ENCODE measurements at places on chromosomes 2 and 18. TPM values are rescaled to one million over a fixed set of nuclear protein-coding genes. Genes with fewer than 3 reads are reported as not detected.

DNA sequence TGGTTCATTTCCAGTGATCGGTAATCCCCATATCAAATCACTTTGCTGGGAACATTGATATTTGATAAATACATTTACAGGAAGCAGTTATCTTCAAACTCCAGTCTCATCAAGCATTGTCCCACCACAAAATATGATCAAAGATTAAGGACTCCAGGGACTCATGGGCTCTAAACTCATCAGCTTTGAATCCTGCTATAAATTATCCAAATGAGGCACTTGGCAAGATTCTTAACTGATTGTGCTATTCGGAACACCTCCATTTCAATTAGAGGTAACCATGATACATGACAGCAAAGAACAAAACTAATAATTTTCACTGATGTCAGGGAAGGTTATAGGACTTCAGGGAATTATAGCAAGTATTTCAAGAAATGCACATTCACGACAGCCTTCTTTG is 1088.1 kb upstream of the PIK3C3 start:
- no peak for DNase-seq

GRCh38 chr2:121965661-121966060 is 210.2 kb downstream of the TSN start:
- DNase-seq: no peak

Gene KCNK3
- 25.6 TPM for total RNA-seq

DNA sequence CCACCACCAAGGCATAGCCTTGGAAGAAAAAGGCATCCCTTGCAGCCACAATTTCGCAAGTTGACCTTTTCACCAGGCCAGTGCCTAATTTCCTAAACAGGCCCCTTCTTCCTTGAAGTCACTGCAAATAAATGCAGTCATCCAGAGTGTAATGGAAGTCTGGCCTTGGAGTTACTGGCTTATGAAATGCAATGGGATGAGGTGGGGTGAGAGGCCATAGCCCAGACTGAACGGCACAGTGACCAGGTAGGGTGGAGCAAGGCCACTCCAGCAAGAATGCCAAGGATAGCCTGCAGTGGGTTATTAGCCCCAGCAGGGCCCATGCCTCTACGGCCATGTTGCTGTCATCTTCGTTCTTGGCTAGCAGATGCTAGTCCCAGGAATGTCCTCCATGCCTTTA is 68.4 kb downstream of the BCL11A start:
- DNase-seq: no peak

Gene AOX1
- 19.8 TPM for total RNA-seq

Gene ALPG
- total RNA-seq: not detected

GRCh38 chr18:48270929-48271328 is 138.3 kb downstream of the ZBTB7C start:
- DNase-seq: no peak

Gene TYW5
- total RNA-seq: 3.0 TPM

DNA sequence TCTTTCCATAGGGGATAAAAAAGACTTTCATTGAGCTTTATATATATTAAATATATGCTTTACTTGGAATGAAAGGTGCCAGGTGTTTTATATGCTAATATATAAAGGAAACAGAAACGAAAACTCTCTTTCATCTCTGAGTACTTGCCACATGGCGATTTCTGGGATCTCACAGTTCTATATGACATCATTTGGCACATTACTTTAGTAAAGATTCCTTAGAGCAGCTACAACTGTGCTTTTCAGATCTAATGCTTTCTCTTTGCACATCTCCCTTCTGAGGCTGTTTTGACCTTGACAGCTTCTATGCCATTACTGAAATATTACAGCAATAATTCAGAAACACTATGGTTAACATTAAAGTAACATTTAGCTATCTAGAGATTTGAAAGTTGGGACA is 1082.9 kb upstream of the CDH2 start:
- no peak for DNase-seq

- no peak for DNase-seq
Observed at GRCh38 chr2:232884549-232885263, 14.6 kb downstream of the SNORC start.

- DNase-seq: no peak
Observed at GRCh38 chr2:10469955-10470608, 22.0 kb upstream of the ODC1 start.

Gene COL3A1
- 242 TPM for total RNA-seq

DNA sequence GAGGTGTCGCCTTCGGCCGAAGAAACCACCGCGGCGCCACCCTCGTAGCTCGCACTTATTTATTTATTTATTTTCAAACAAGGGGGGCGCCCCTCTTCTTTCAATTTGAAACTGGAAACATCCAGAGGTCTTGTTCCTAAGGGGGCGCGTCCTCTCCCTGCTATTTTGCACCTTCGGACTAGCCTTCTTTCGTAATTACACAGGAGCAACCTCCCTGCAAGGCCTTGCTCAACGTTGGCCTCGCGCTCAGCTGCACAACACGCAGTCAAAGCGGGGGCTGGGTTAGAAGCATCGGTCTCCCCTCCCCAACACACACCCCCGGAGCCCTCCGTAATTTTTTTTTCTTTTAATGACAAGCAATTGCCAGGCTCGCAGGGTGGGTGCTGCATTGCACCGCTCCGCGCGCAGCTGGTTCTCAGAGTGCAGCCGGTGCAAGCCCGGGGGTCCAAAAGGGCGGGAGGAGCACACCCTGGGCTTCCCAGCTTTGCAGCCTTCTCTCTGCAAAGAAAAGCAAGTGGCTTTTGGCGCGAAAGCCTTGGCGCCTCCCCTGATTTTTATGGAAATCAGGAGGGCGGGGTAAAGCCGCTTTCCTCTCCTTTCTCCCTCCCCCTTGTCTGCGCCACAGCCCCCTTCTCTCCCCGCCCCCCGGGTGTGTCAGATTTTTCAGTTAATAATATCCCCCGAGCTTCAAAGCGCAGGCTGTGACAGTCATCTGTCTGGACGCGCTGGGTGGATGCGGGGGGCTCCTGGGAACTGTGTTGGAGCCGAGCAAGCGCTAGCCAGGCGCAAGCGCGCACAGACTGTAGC is at the start of gene MYCN:
MYCN (plus strand) TSS at position 697 of the 807 bp plus-strand sequence. CDS start 1,515 bp downstream, outside the sequence.
- peak; percentile 23 for DNase-seq

DNA sequence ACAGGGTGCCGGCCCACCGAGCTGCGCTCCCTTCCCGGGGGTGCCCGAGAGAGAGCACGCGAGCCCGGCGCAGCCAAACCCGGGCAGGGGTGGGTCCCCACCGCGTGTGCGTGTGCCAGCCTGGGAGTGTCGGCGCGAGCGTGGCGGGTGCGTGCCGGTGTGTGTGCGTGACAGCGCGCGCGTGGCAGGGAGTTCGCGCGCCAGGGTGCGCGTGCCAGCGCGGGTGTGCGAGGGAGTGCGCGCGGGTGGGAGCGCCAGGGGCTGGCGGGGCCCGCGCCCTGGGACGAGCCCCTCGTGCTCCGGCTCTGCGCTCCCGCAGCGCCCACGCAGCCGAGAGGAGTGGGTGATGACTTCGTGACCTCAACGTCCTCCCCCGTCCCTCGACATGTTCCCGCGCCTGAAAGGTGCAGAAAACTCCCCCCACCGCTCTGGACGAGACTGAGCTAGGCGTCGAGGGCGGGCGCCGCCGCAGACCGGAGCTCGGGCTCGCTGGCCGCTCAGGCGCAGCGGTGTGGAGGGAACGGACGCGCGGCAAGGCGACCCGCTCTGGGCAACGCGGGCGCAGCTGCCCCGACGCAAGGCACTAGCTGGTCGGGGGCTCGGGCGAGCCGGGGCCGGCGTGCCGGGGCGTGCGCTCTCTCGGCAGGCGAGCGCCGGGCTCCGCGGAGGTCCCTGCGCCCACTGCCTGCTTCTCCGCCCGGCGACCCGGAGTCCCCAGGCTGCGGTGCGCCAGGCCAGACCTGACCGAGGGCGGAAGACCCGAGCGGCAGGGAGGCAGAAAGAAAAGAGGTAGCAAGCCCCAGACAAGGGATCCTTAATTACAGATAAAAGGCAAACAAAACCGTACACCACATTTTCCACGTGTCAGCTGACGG is 582.8 kb downstream of the ZEB2 start:
- peak; percentile 79 for DNase-seq

Gene LYPD1
- total RNA-seq: not detected

GRCh38 chr2:190271783-190272456 is 47.7 kb downstream of the HIBCH start:
- DNase-seq: no peak

DNA sequence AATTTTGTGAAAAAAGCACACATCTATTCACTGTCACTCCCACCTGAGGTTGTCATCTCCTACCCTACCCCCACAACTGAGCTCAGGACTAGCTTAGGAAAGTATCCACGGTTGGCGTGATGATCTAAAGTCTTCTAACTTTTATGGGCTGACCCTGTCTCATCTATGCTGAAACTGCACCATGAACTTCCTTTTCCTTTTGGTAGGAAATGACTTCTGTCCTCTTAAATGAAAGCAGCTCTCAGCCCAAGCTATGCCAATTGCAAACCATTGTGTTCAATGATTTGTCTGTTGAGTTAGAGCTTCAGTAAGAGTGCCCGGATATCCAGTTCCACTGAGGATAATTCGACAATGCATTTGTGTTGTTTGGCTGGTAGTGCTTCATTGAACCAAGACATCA is 52.7 kb downstream of the ARHGAP25 start:
- no peak for DNase-seq

GRCh38 chr2:175457895-175458448 is 276.5 kb upstream of the ATP5MC3 start:
- no peak for DNase-seq

- DNase-seq: no peak
Observed at GRCh38 chr2:131584380-131584779, 56.7 kb downstream of the CCDC74A start.

GRCh38 chr2:149873936-149874335 is 286.4 kb upstream of the MMADHC start:
- DNase-seq: no peak

DNA sequence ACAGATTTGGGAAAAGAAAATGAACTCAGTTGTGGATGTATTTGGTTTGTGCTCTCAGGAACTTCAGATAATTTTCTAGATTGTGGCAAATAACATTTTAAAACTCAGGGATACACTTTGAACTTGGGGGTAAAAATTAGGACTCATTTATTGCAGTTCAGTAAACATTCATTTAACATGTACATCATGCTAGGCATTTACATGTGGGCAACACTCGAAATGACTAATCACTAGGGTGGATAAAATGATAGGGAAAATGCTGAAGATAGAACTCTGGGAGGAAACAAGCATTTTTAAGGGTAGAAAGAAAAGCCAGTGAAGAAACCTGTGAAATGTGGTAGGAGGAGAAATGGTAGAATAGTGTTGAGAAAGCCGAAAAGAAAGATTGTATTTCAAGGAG is 7.8 kb downstream of the FAM117B start:
- no peak for DNase-seq

- no peak for DNase-seq
Observed at GRCh38 chr18:7955175-7955574, 388.1 kb downstream of the PTPRM start.

DNA sequence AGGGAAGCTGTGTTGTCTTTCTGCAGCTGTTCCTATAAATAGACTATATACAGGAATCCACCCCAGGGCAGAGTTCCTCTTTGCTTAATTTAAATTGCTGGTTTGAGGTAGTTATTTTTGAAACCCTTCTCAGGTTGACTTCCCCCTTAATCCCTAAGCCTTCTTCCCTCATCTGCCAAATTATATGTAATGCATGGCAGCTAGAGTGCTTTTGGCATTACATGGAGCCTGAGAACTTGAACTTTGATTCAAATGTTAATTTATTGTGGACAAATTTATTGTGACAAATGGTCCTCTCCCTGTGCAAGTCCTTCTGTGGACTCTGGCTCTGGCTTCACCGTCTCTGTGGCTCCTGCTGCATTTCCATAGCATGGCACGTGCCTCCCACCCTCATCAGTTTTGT is 29.2 kb downstream of the MYO1B start:
- DNase-seq: no peak

Gene ST8SIA5
- total RNA-seq: 10.3 TPM

GRCh38 chr2:191443446-191443845 is 198.2 kb downstream of the MYO1B start:
- DNase-seq: no peak

GRCh38 chr2:66445076-66445924 is 10.4 kb downstream of the MEIS1 start:
- DNase-seq: no peak

GRCh38 chr18:76351961-76352581 is 143.0 kb downstream of the ZNF516 start:
- peak; percentile 75 for DNase-seq

GRCh38 chr2:60221098-60221497 is 332.4 kb downstream of the BCL11A start:
- DNase-seq: no peak

DNA sequence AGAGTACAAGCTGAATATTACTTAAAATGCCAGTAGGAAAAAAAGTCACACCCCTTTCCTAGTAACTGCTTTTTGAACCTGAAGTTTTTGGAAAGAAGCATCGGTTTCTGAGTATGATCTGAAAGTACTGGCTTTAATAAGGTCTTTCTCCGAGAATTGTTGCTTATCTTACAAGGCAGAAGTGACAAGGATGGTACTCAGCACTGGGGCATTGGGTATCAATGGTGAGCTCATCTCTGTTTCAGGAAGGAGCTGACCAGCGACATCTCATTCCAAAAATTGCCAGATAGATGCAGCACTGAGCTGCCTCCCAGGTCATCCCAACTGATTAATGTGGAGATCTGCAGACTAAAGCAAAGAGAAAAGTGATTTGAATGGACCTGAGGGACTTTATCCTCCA is 85.4 kb downstream of the FMNL2 start:
- DNase-seq: no peak

- DNase-seq: no peak
Observed at GRCh38 chr2:177106212-177106611, 106.4 kb upstream of the HNRNPA3 start.

Gene TMEM169
- total RNA-seq: 0.42 TPM

Gene C1GALT1C1L
- total RNA-seq: 1.4 TPM

Gene CD302
- total RNA-seq: 33.7 TPM

DNA sequence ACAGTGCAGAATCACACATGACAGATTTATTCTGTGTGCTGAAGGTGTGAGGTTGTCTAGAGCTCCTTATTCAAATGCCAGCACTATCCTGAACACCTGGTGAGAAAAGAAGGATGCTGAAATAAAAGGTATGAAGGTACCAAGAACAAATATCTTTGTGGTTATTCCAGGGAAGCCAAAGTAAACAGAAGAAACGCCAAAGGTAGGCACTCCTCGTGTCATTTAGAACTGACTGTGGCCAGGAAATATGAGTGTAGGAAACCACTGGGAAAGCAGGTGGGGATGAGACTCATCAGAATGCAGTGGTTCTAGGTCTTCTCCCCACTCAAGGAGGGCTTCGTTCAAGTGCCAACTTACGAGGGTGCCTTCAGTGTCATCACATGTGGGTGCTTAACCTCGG is 80.8 kb downstream of the KIF5C start:
- DNase-seq: no peak

Data from right cardiac atrium (tissue), 5 donors.